ENCODE measurements at places on chromosomes 1 and 21. TPM values are rescaled to one million over a fixed set of nuclear protein-coding genes. Genes with fewer than 3 reads are reported as not detected.

Gene JAM2
- not detected for total RNA-seq

DNA sequence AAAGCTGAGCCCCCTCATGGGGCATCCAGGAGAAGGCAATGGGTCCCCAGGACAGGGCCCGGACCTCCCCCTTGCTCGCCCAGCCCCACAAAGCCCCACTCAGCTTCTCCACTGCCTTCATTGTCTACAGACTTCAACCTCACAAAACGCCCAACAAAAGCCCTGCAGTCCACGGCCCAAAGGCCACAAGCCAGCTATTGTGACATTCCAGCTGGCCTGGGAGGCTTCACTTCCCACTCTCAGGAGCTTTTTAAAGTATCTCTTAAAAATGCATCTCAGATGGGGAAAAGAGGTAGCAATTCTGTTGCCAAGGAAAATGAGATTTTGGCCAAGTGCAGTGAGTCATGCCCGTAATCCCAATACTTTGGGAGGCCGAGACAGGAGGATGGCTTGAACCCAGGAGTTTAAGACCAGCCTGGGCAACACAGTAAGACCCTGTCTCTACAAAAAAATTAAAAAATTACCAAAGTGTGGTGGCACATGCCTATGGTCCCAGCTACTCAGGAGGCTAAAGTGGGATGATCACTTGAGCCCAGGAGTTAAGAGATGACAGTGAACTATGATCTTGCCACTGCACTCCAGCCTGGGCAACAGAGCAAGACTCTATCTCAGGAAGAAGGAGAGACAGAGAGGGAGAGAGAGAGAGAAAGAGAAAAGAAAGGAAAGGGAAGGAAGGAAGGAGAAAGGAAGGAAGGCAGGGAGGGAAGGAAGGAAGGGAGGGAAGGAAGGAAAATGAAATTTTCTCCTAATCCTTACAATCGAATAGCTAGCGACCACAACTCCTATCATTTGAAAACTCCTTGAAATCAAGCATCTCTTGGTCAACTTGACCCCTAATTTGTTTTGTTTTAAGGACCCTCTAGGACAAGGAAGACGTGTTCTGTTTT is 31.4 kb upstream of the TARDBP start:
- H3K27me3 ChIP-seq: peaks cover 65% of the 10 kb centered on the region
- H3K4me3 ChIP-seq: no peak overlapping the region
- H3K36me3 ChIP-seq: no peaks in the 10 kb centered on the region
- H3K27ac ChIP-seq: no peak overlapping the region
- no peak for DNase-seq
- H3K4me1 ChIP-seq: no peaks in the 10 kb centered on the region

- peak overlapping the region; percentile 19 for H3K27ac ChIP-seq
- H3K27me3 ChIP-seq: no peaks in the 10 kb centered on the region
- H3K4me1 ChIP-seq: no peaks in the 10 kb centered on the region
- no peaks in the 10 kb centered on the region for H3K36me3 ChIP-seq
- peak overlapping the region; percentile 35 for H3K4me3 ChIP-seq
Observed at GRCh38 chr21:44517175-44517899, 22.7 kb downstream of the KRTAP10-1 start.

- H3K27me3 ChIP-seq: peaks cover 27% of the 10 kb centered on the region
- H3K36me3 ChIP-seq: no peaks in the 10 kb centered on the region
- peaks cover 18% of the 10 kb centered on the region for H3K4me1 ChIP-seq
- H3K27ac ChIP-seq: no peak overlapping the region
- peak overlapping the region; percentile 41 for H3K4me3 ChIP-seq
Observed at GRCh38 chr1:206909161-206909882, 12.1 kb downstream of the IL24 start.

Gene PCAT6
- total RNA-seq: 2.4 TPM

- peaks cover 12% of the 10 kb centered on the region for H3K27me3 ChIP-seq
- no peak overlapping the region for H3K27ac ChIP-seq
- H3K36me3 ChIP-seq: no peaks in the 10 kb centered on the region
- no peak for DNase-seq
- H3K4me1 ChIP-seq: no peaks in the 10 kb centered on the region
Observed at GRCh38 chr1:30423570-30423969, 299.8 kb downstream of the MATN1 start.

- no peaks in the 10 kb centered on the region for H3K36me3 ChIP-seq
- H3K27me3 ChIP-seq: no peaks in the 10 kb centered on the region
- no peak overlapping the region for H3K27ac ChIP-seq
- no peak for DNase-seq
Observed at GRCh38 chr1:40847023-40847745, 15.0 kb downstream of the CITED4 start.

DNA sequence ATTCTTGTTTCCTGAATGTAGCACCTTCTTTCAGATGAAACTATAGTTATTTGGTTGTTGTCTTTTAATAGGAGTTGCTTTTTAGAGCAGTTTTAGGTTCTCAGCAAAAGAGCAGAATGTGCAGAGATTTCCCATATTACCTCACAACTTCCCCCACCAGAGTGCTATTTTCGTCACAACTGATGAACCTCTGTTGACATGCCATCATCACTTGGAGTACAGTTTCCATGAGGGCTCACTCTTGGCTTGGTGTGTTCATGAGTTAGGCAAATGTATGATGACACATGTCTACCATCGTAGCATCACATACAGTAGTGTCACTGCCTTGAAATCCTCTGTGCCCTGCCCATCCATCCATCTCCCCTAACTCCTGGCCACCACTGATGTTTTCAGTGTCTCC is 3.7 kb downstream of the IBA57 start:
- no peak overlapping the region for H3K27ac ChIP-seq
- no peaks in the 10 kb centered on the region for H3K36me3 ChIP-seq
- no peak overlapping the region for H3K4me3 ChIP-seq
- H3K27me3 ChIP-seq: no peaks in the 10 kb centered on the region
- H3K4me1 ChIP-seq: peaks cover 46% of the 10 kb centered on the region
- no peak for DNase-seq

Gene SPRR4
- total RNA-seq: not detected

DNA sequence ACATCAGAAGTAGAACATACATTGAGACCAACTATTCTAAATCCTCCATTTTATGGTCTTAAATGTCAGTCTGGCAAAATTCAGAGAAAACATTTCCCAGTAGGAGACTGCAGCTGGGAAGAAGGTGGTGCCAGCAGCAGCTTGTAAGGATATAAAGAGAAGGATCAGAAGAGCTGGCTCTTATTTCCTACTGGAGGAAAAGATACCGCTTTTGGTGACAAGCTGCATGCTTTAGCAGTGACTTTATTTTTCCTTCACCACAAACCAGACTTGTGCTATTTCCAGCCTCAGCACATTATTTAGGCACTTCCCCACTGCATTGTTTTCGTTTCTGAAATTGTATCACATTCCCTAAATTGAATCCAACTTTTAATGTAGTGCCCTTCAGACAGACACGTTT is 28.4 kb downstream of the RNF11 start:
- H3K27ac ChIP-seq: 0 out of 3 replicates have a peak overlapping the region, but pooled peaks have one; percentile 13

DNA sequence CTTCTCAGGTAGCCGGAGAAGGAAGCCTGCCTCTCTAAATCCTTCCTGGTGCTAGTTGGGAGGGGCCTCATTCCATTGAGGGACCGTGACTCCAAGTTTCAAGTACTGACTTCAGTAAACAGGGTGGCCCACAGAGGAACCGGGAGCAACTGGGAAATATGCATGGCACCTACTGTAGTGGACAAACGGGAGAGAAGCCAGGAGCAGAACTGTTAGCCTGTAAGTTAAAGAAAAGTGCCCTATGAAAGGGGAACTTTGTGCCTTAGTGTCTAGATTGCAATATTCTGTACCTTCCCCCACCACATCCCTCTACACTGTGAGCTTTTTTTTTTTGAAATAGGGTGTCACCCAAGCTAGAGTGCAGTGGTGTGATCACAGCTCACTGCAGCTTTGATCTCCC is 33.2 kb upstream of the KANK4 start:
- no peak overlapping the region for H3K27ac ChIP-seq
- H3K4me3 ChIP-seq: no peak overlapping the region
- no peak for DNase-seq
- no peaks in the 10 kb centered on the region for H3K4me1 ChIP-seq

DNA sequence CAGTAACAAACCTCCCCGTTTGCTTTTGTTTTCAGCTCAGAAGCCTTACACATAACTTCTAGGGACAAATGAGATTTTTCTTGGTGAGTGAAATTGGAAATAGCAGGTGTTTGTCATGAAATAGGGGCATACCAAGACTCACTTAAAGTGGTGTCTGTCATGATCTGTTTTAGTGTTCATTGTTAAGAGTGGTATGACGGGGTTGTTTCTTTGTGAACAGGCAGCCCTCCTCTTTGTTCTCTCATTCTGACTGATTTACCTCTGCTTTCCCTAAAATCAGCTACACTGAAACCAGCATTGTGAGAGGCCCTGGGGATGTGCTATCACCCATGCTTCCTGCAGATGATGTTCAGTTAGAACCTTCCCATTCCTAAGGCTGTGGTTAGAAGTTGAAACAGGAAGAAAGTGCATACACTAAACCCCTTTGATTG is 2.5 kb upstream of the ERO1B start:
- no peaks in the 10 kb centered on the region for H3K27me3 ChIP-seq
- peaks cover 13% of the 10 kb centered on the region for H3K4me1 ChIP-seq
- DNase-seq: no peak
- H3K4me3 ChIP-seq: no peak overlapping the region
- no peak overlapping the region for H3K27ac ChIP-seq
- no peaks in the 10 kb centered on the region for H3K36me3 ChIP-seq

Gene NMNAT2
- total RNA-seq: not detected

Gene VHLL
- total RNA-seq: not detected

- H3K4me3 ChIP-seq: no peak overlapping the region
- no peaks in the 10 kb centered on the region for H3K4me1 ChIP-seq
- H3K27ac ChIP-seq: no peak overlapping the region
- H3K36me3 ChIP-seq: no peaks in the 10 kb centered on the region
- no peak for DNase-seq
Observed at GRCh38 chr1:80896781-80897356, 903.9 kb upstream of the ADGRL2 start.

DNA sequence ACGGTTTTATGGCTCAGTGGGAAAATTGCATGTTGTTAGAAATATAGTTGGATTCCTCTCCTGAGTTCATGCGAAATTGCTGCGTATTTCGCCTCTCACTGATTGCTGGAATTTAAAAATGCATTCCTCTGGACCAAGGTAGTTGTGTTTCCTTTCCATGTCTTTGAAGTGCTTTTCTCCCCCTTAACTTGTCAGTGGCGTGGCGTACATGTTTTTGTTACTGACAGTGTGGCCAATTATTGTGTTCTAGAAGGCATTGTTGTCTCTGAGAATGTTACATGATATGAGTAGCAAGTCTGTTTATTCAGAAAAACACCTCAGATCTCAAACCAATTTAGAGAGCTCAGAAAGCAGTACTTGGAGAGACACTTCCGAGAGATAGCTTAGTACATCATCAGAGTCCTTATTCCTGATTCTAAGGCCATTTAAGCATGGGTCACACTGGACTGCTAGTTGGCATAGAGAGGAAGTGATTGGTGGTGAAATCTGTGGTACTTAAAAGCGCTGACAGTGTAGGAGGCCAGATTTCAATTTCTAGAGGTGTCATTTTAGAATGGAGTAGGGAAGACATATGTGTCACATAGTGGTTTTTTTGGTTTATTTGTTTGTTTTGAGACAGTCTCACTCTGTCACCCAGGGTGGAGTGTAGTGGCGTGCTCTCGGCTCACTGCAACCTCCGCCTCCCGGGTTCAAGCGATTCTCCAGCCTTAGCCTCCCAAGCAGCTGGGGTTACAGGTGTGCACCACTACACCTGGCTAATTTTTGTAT is 184.4 kb downstream of the RYR2 start:
- H3K27ac ChIP-seq: no peak overlapping the region
- H3K27me3 ChIP-seq: no peaks in the 10 kb centered on the region
- DNase-seq: no peak
- H3K36me3 ChIP-seq: no peaks in the 10 kb centered on the region
- no peak overlapping the region for H3K4me3 ChIP-seq

- DNase-seq: peak; percentile 96
- H3K27me3 ChIP-seq: peaks cover 50% of the 10 kb centered on the region
- peak overlapping the region; percentile 26 for H3K4me3 ChIP-seq
- H3K36me3 ChIP-seq: no peaks in the 10 kb centered on the region
- H3K27ac ChIP-seq: no peak overlapping the region
- peaks cover 35% of the 10 kb centered on the region for H3K4me1 ChIP-seq
Observed at GRCh38 chr1:6440198-6441126, 15.9 kb downstream of the ESPN start.

GRCh38 chr1:225658041-225658440 is 5.1 kb upstream of the ENAH start:
- no peaks in the 10 kb centered on the region for H3K4me1 ChIP-seq
- H3K27ac ChIP-seq: no peak overlapping the region
- H3K36me3 ChIP-seq: no peaks in the 10 kb centered on the region

DNA sequence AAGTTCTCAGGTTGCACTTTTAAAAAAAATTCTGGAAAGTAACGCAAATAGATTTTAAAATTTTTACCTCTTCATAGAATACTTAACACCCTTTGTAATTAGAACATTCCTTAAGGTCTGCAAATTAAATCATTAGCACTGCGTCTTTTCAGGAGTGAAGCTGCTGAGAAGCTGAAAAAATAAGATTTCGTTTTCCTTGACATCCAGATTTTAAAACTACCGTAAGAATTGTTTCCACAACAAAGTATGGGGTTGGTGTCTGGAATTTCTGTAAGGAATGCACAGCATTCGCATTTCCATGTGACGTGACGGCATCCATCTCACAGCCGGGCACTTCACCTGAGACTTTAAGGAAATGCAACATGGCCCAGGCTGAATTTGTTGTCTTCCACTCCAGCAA is 76.3 kb upstream of the COX20 start:
- H3K4me3 ChIP-seq: no peak overlapping the region
- no peak for DNase-seq
- H3K27ac ChIP-seq: no peak overlapping the region
- no peaks in the 10 kb centered on the region for H3K36me3 ChIP-seq

DNA sequence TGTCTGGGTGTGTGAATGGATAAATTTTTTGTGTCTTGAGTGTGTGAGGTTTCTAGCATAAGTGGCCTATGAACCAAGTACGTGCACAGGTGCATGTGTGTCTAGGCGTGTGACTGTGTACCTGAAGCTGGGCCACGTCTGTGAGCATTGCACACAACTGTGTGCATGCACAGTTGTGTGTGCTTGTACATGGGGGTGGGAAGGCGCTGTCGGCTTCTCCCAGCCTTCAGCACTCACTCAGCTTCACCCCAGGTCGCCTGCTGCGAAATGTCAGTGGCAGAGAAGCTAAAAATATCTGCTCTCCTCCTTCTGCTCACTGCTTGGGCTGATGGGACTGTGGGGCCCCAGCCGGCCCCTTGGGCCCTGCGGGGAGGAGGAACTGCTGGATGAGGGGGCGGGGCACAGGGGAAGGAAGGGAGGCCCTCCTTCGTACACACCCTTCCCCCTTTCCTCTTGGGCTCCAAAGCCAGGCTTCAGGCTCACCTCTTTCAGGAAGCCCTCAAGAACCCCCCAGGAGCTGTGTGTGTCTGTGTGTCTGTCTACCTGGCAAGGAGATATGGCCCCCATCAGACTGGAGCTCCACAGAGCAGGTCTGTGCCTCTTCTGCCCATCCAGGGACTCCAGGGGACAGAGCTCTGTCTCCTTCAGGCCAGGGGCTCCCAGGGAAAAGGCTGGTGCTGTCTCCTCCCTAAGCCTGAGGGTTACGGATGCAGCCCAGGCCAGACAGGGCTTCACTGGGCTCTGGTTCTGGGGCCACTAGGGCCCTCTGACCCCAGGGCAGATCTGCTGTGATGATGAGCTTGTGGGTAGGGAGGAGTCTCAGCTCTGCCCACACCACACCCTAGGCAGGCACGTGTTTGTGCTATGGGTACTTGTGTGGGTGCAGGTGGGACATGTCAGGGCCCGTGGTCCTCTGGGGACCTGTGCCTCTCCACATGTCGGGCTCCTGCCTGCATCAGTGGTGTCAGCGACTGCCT is 35.6 kb upstream of the WASF2 start:
- H3K27ac ChIP-seq: peak overlapping the region; percentile 88
- H3K4me1 ChIP-seq: peaks cover 55% of the 10 kb centered on the region
- no peaks in the 10 kb centered on the region for H3K27me3 ChIP-seq

Gene FAM151A
- total RNA-seq: not detected

Data from K562 (cell line).